ENCODE measurements at places on chromosomes 11 and 22. TPM values are rescaled to one million over a fixed set of nuclear protein-coding genes. Genes with fewer than 3 reads are reported as not detected.

GRCh38 chr11:69055598-69056516 lies 7.1 kb downstream of the TPCN2 start:
- DNase-seq, result no peak

DNA sequence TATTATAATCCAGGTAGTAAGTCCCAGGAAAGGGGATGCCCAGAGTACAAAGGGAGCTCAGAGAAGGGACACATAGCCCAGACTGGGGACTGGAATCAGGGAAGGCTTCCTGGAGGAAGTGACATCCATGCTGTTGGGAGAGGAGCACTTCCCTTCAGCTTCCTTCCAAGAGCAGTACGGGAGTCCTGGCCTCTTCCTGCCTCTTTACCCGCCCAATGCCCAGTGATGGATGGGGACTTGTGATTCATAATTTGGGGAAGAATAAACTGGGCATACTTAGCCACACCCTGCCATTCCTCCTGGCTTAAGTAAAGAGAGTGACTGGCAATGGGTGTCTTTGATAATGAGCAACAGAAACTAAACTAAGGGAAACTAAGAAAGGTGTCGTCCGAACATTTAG lies 11.5 kb downstream of the C11orf91 start:
- DNase-seq, result no peak

DNA sequence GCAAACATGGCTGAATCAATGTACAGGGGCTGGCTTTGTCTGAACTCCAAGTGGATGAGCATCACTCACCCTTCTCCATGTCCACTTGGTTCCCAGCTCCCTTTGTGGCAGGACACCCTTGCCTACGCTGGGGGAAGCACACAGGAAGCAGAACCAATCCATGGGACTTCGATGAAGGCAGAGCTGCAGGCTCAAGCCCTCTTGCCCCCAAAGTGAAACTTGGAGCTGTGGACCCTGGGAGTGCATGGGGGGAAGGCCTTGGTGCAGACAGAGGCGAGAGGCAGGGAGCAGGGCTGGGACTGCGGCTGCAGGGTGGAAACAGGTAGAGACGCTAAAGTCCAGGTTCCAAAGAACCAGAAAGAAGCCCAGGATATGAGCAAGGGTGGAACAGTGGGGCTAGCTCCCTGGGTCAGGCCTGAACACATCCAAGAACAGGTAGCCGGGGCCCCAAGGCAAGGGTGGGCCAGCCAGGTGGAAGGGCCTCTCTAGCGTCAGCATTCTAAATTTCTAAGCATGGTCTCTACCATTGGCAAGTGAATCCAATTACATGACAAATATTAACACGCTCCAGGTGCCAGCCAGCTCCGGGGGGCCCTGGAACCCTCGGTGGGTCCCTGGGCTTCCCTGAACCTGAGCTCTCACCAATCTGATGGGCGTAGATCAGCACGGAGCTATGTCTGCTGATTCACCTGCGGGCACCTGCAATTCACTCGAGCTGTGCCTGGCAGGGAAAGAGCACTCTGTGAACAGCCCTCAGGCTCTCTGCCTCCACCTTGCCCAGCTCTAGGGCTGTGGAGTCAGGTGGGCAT lies 532.8 kb downstream of the BRD1 start:
- no peak for DNase-seq

The FOLH1 gene
- total RNA-seq, result 4.9 TPM

The CRYBA4 gene
- total RNA-seq, result not detected

DNA sequence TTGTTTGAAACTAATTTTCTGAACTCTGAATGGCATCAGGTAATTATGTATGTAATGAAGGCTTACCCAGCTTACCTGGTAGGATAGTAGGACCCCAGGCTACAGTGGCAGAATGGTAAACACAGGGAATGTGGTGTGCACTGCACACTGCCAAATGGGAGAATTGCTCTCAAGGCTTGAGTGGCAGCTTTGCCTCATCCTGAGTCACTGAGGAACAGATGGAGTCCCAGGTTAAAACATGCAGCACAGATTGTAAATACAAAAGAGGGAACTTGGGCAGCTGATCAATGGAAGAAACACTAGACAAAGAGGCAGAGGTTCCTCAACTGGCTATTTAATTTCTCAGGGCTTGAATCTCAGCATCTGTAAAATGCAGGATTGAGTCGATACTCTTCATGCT lies 24.4 kb downstream of the GPR83 start:
- no peak for DNase-seq

The PKNOX2 gene
- total RNA-seq, result 4.9 TPM

- DNase-seq, result no peak
Observed at GRCh38 chr11:67157691-67158090, 38.6 kb downstream of the KDM2A start.

The KDM4D gene
- 2.0 TPM for total RNA-seq

- no peak for DNase-seq
Observed at GRCh38 chr11:3949125-3949524, 93.7 kb downstream of the STIM1 start.

DNA sequence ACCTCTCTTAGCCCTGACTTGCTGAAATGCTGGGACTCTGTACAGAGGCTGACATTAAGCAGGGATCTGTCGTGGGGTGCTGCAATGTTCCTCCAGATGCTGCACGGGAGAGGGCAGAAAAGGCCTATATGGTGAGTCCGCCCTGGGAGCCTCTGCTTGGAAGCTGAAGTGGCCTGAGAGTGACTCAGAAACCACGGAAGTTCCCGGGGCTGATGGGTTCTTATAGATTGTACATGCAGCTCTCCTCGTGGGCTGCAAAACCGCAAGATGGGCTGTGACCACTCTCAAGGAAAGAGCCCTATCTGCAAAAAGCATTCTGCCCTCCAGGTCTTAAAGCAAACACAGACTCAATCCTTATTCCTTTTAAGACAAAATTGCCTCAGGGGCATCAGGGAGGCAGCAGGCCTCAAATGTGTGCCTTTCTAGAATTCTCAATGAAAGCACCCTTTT lies 5.8 kb upstream of the SLC43A3 start:
- no peak for DNase-seq

The SORL1 gene
- 42.8 TPM for total RNA-seq

GRCh38 chr11:67119585-67120391 lies 725 bp downstream of the KDM2A start:
- no peak for DNase-seq

- DNase-seq, result no peak
Observed at GRCh38 chr11:624705-625635, at the start of gene CDHR5. TSS of gene CDHR5 (minus strand) at chr11:624955. CDS start at chr11:624902, 53 bp downstream.

- DNase-seq, result no peak
Observed at GRCh38 chr22:39991159-39991860, 3.4 kb upstream of the FAM83F start.

The RNF169 gene
- total RNA-seq, result 29.8 TPM

DNA sequence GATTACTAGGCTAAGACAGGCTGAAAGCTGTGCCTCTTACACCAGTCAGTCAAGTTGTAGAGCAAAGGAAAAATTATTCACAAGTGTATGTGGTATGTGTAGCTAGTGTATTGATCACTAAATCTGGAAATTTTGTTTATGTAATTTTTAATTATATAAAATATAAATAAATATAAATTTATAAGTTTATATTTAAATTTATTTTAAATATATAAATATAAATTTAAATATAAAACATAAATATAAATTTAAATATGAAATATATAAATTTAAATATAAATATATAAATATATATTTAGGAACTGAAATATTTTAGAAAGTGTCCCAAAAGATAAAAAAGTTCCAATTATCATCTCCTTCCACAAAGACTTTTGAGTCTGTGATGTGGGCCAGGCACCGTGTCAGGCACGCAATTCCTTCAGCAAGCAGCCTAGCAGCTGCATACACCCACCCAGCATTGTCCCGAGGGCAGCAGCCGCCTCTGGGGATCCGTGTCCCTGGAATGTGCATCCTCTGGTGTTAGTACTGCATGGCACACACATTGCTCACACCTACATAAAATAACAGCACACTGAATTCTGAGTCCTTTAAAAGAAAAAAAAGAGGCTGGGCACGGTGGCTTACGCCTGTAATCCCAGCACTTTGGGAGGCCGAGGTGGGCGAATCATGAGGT lies 1098.0 kb downstream of the BRD1 start:
- DNase-seq, result no peak

The OR4A16 gene
- not detected for total RNA-seq

GRCh38 chr11:86291466-86292262 lies 10.4 kb upstream of the HIKESHI start:
- peak; percentile 54 for DNase-seq

DNA sequence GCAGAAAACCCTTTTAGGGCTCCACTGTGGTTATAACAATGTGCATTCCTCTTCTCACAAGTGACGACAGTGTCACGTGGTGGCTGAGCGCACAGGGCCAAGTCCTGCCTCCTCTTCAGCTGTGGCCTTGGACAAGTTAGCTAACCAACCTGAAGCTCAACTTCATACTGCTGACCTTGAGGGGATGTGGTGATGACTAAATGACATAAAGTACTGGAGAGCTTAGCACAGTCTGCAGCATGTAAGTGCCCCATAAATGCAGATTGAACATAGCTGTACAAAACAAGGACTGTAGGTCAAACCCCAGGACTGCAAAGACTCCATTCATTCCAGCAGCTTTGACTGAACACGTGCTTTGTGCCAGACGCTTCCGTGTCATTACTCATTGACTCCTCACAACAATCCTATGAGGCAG lies 20.1 kb upstream of the MRGPRX2 start:
- DNase-seq, result no peak

The SNX32 gene
- total RNA-seq, result 6.1 TPM

The TRIM66 gene
- total RNA-seq, result 2.9 TPM

DNA sequence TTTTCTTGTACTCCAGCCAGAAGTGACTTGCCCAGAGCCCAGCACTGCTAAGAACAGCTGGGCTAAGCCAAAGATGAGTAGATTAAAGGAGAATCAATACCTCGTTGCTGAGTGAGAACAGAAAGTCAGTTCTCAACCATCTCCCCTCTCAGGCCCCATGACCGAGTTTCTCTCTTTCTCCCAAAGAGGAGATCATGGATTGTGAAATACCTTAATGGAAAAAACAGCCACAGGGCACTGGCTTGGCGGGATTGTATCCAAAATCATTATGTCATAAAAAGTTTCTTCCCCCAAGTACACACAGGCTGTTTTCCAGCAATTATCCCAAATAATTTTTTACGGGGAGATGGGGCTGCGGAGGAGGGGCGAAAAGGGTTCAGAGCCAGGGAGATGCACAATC lies 111.8 kb upstream of the TMEM45B start:
- no peak for DNase-seq

The MPZL2 gene
- 1.6 TPM for total RNA-seq

The OSM gene
- 0.41 TPM for total RNA-seq

- DNase-seq, result peak; percentile 89
Observed at GRCh38 chr11:65487467-65488272, 11.2 kb upstream of the MALAT1 start.

DNA sequence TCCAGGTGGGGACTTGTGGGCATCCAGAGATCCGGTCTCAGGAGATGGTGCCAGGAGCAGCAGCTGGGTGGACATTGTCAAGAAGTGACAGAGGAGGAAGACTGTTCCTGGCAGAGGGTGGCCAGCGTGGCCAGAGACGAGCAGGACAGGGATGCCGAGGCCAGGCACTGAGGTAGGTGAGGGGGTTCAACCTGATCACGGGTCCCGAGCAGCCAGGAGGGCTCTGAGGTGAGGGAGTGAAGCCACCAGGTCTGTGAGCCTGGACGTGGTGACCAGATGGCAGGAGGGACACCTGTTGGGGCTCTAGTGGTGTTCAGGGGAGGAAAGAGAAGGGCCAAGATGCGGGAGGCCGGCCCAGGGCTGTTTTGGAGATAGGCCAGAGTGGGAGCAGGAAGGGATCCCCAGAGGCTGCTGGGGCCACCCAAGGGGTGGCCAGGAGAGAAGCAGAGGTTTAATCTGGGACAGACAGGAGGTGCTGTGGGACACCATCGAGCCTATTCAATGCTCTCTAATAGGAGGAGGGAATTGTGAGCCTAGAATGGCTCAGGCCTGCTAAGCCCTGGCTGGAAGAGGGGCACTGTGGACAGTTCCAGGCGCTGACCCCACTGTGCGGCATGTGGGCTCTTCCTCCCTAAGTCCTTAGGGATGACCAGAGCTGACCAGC lies 6.3 kb downstream of the PPM1F start:
- no peak for DNase-seq

The DUSP8 gene
- 4.1 TPM for total RNA-seq
